ENCODE measurements at places on chromosomes 5 and 9.

- DNase-seq, result no peak
Measured at GRCh38 chr5:601771-602465, 10.2 kb upstream of the CEP72 start.

GRCh38 chr5:115930630-115931337 lies 31.5 kb upstream of the LVRN start:
- DNase-seq, result no peak

DNA sequence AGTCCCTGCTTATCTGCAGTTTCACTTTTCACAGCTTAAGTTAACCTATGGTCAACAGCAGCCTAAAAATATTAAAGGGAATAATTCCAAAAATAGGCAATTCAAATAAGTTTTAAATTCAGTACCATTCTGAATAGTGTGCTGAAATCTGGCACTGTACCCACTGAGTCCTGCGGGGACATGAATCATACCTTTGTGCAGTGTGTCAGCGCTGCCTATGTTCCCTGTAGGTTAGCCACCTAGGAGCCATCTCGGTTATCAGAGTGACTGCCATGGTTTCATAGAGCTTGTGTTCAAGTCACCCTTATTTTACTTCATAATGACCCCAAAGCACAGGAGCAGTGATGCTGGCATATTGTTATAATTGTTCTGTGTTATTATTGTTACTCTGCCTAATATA lies 139.9 kb downstream of the GPBP1 start:
- no peak for DNase-seq

GRCh38 chr5:10329820-10330481 lies 22.2 kb upstream of the CMBL start:
- DNase-seq, result no peak

- no peak for DNase-seq
Measured at GRCh38 chr5:68544091-68544647, 328.6 kb downstream of the PIK3R1 start.

DNA sequence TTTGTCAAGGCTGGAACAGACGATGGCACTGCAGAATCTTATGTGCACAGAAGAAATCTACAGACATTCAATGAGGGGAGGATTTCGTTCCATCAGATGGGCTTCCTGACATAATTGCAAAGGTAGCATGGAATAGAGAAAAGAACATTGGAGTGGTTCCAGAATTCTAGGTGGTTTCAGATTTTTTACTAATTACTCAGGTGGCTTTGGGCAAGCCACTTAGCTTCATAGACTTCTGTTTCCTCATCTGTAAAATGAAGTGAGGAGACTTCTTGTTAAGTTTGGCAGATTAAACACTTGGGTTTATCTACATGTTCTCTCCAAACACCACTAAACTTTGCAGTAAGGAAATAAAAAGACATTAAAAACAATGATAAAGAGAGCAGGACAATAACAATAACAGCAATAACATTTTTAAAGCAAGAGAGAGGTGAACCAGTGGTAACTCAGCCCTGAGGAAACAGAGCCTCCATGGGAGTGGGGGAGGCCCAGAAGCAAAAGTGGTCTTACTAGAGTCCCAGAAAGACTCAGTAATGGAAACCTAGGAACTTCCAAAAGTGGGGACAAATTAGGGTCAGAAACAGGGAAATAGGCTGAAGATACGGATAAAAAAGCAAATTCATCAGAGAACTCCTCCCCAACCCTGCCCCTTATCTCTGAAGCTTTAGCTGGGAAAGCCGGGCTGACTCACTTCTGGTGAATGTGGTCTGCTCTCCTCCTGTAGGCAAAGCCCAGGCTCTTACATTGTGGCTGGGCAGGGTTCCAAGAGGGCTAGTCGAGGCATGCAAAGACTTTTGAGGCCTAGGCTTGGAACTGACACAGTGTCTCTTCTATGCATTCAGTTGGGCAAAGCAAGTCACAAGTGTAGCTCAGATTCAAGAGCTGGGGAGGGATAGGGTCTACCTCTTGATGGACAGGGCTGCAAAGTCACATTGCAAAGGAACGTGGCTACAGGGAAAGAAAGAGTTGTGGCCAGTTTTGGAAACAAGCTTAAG lies 11.8 kb upstream of the ACTBL2 start:
- DNase-seq, result no peak

DNA sequence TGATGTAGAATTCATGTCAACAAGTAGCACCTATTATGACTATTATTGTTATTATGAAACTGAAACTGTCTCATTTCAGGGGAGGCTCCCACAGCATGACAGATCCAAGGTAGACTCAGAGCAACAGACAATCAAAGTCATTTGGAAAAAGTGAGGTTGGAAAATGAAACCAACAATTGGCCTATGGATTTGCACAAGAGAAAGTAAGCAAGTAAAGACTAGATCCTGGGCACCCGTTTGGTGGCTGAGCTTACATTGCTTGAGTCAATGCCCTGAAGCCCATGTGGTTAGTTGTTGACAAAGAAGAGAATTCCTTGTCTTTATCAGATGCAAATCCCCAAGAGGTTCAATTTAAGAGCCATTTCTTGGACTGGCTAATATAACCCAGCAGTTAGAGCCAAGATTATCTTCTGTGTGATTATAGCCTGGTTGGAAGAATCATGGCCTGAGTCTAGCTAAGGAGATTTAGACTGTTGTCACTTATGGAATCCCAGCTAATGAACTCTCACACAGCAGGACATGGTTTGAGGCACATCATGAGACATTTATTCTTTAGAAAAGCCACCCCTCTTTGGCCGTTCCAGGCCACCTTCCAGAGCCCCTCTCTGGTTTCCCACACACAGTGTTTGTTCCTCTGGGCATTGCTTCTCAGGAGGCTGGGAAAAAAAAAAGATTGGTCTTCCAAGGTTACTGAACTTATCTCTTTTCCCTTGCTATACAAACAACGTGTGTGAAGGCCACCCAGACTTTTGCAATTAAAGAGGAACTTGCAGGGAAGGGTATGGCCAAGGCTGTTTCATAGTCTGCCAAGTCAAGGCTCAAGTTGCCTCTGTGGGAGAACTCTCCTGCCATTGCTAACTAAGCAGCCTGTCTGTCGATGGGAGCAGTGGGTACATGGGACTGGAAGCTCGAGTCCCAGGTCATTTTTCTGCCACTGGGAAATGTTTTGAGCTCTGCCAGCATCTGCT lies 399.5 kb downstream of the ENC1 start:
- DNase-seq, result no peak

- no peak for DNase-seq
Measured at GRCh38 chr9:69637193-69637816, 34.9 kb downstream of the APBA1 start.

- no peak for DNase-seq
Measured at GRCh38 chr5:59276325-59276675, 617.2 kb downstream of the PDE4D start.

DNA sequence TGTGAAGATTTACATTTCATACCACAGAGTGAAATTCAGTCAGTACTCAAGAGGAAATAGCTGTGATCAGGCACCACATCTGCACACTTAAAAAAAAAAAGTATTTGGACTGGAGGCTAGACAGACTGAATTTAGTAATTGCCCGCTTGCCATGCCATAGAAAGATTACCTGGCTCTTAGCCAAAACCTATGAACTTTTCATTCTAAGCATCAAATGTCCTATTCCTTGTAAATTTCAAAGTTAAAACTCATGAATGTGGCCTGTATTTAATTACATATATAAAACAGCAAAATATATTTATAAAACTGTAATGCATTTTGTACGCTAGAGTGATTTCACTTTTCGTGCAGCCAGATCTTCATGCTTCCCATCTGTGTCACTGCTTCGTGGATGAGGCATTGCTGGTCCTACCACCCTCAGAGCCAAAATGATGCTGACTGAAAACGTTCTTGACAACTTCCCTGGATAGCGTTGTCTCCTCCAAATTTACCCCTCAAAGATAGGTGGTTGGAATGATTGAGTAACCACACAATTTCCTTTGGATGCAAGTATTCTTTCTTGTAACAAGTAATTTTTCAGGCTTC lies 447.9 kb upstream of the SGCD start:
- DNase-seq, result no peak

DNA sequence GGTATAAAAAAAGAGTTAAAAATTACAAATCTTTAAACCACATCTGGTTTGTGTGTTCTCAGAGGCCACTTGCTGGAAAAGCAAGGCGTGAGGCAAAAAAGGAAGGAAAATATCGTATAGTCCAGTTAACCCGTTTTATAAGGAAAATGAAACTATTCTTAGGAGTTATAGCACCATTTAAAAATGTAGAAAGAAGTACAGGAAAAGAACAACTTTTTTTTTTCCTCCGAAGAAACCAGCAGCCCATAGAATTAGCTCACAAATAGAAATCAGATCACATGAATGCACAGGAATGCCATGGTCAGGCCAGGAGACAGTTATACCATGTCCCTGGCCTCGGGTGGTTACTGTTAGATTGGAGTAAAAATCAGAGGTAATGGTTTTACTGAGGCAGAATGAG lies 241.6 kb downstream of the FBXL7 start:
- no peak for DNase-seq

DNA sequence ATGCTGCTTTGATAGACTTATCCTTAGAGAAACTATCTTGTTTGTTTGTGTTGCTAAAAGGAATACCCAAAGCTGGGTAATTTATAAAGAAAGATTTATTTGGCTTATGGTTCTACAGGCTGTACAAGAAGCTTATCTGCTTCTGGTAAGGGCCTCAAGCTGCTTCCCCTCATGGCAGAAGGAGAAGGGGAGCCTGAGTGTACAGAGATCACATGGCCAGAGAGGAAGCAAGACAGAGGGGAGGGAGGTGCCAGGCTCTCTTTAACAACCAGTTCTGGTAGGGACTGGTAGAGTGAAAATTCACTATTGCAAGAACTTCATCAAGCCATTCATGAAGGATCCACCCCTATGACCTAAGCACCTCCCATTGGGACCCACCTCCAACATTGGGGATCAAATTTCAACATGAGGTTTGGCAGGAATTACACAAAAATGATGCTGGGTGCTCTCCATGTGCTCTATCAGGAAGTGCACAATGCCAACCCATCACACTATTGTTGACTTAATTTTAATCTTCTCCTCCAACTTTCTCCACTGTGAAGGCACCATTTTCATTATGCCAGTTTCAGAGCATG lies 115.1 kb upstream of the SHB start:
- DNase-seq, result no peak

DNA sequence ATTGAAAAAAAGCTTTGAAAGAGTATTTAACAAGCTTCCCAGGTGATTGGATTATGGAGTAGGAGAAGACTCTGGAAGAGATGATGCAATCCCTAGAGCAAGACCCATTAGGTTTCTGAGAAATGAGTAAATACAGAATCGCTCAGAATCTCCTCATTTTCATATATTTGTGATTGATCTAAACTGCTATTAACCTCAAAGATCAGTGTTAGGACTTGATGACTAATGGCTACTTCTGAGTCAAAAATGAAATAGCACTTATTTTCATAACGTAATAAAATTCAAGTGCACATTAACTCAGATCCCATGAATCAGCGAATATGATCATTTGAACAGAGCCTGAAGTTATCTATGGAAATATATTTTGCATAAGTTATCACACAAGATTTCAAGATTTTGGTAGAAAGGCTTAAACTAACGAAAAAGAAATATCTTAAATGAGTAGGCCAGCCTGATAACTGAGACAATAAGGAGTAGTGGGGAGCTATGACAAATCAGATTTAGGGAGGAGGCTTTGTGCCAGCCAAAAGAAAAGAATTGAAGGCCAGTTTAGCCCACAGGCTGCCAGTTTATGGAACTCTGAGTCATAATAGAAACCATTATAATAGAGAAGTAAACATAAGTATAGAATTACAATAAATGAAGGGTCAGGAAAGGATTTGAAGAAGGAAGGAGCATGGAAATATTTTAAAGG lies 106.7 kb upstream of the OSMR start:
- DNase-seq, result no peak

GRCh38 chr9:101485924-101486692 lies 47.5 kb upstream of the RNF20 start:
- DNase-seq, result no peak

- DNase-seq, result no peak
Measured at GRCh38 chr9:3191715-3192114, 334.1 kb downstream of the RFX3 start.

DNA sequence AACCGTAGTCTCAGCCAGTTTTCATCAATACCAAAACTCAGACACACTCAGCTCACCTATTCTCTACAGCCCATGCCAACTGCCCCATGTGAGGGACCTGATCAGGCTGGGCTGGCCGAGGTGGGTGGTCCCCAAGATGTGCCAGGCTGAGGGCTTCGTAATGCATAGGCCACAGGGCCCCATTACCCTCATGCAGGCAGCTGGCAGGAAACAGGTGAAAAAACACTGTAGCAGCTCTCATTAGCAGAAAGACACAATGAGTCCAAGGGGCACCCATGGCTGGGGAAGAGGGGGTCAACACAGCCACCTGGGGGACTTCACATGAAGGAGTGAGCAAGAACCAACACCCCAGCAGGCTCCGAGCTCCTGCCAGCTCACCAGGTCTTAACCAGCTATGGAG lies 8.2 kb downstream of the IPPK start:
- DNase-seq, result no peak

DNA sequence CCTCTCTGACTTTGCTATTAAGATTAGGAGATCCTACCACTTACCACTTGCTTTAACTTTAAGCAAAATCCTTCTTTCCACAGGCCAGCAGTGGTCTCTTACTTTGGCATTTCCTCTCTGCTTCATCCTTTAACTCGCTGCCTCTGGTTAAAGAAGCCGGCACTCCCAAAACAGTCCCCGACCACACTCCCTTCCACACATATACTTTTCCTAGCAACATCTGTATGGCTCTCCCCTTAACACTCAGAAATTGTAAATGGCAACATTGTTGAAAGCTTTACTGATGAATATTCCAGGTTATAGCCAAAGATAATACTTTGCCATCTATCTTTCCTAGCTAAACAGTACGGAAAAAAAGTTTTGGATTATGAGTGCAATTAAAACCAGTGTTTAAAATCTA lies 133.2 kb downstream of the MCTP1 start:
- no peak for DNase-seq

GRCh38 chr5:126814721-126815404 lies 37.9 kb downstream of the LMNB1 start:
- DNase-seq, result no peak

- DNase-seq, result no peak
Measured at GRCh38 chr5:168592014-168592368, 12.8 kb upstream of the PANK3 start.

DNA sequence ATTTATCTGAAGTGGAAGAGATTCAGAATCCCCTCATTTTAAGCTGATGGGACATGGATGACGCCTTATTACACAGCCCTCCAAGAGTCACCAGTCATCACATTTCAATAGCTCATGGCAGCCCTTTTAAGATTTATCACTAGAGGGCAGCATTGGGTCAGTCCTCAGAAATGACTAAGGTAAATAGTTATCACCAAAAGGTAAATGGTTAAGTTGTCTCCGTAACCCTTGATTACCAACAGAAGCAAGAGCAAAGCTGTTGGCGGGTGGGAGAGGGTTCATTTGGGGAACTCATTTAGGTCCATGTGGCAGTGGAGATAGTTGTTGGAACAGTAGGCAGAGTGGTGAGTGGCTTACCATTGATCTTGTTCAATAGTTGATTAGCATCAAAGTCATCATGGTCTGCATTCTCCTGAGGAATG lies 12.0 kb upstream of the C9 start:
- no peak for DNase-seq

Data from stimulated activated CD8-positive, alpha-beta memory T cell treated with anti-CD3 and anti-CD28 coated beads, Interleukin-4, amount 100 ng/mL, for 4 hours (primary cell).